Cortex of kidney (tissue), 1 donor: ENCODE measurements at places on chromosomes 12 and 14.

DNA sequence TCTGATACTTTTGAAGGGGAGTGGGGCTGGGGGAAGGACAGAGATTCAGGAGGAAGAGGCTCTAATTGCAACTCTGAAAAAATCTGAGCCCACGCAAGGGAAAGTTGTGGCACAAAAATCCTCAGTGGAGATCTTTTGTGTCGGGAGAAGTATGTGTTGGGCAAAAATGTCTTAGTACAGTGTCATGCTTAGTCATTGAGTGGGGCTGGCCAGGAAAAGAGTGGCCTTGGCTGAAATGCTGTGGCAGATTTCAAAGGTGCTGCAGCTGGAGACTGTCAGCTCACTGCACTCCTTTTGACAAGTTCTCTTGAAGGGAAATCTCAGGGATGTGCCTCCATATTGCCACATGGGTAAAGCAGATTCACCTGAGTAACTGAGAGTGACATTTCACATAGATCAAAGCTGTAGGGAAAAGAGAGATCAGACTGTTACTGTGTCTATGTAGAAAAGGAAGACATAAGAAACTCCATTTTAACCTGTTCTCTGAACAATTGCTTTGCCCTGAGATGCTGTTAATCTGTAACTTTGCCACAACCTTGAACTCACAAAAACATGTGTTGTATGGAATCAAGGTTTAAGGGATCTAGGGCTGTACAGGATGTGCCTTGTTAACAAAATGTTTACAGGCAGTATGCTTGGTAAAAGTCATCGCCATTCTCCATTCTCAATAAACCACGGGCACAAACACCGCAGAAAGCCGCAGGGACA lies 36.0 kb upstream of the GLIPR1 start:
- DNase-seq, result no peak

DNA sequence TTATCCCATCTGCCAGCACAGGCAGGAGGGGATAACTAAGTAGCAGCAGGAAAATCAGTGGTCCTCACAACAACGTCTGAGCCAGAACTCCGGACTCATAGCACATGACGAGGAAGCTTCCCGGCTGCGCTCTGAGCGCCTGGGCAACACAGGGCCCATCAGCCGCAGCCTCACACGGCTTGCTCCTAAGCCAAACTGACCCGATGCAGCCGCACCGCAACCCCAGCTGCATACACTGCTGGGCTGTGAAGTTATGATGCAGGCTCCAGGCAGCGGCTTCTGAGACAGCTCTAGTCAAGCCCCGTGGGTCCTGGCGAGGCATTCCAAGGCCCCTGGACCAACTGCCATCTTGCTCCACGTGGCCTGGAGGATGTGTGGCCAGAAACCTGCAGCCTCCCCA lies 28.1 kb downstream of the ZFYVE21 start:
- DNase-seq, result no peak

GRCh38 chr14:73146111-73146510 lies 9.8 kb downstream of the PSEN1 start:
- DNase-seq, result no peak

- no peak for DNase-seq
Measured at GRCh38 chr12:53624458-53624857, 1.7 kb downstream of the ATF7 start.

DNA sequence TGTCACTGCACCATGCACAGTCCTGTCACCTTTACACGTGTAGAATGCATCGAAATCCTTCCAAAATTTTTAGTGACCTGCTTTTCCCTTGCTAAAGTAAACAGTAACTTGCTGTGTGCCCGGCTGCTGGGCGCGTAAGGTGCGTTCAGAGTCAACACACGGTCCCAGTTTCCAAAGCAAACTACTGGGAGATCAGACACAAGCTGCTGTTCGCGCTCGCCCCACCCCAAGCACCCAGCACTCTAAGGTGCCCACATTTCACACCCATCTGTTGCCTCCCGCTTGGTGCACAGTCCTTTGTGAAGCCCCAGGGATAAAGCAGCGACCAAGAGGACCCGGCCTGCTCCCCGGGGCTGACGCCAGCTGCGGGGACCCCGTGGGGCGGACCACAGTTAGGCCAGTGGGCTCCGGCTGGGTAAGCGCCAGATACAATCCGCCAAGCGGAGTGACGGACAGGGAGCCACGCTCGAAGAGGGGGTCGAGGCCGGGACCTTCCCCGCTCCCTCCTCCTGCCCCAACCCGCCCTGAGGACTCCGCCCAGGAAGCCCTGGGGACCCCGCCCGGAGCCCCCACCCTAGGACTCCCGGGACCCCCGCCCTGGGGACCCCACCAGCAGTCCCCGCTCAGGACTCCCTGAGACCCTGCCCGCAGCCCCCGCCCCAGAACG lies 633 bp downstream of the STX2 start:
- DNase-seq, result no peak

DNA sequence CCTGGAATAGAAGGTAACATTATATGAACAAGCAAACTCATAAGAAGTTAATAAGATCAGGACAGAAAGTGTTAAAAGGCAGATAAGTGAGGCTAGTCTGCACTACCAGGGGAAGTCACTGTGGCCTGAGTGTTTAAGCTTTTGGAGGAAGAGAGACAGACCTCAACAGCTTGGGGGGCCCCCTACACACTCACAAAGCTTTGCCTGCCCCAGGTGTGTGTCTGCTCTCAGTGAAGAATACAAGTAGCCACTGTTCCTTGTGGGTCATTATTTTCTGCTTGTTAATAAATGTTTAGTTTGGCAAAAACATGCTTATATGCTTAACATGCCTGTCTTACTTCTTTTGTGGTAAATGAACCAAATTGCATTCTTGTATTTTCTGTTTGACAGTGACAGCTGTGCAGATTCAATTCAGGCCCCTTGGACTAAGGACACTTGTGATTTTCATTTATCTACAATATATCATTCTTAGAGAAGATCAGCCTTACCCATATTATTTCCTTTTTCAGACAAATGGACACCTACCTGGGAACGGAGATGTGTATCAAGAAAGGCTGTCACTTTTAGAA lies 50.7 kb upstream of the C12orf71 start:
- DNase-seq, result no peak

- DNase-seq, result no peak
Measured at GRCh38 chr12:57803319-57803893, 15.1 kb downstream of the AVIL start.

DNA sequence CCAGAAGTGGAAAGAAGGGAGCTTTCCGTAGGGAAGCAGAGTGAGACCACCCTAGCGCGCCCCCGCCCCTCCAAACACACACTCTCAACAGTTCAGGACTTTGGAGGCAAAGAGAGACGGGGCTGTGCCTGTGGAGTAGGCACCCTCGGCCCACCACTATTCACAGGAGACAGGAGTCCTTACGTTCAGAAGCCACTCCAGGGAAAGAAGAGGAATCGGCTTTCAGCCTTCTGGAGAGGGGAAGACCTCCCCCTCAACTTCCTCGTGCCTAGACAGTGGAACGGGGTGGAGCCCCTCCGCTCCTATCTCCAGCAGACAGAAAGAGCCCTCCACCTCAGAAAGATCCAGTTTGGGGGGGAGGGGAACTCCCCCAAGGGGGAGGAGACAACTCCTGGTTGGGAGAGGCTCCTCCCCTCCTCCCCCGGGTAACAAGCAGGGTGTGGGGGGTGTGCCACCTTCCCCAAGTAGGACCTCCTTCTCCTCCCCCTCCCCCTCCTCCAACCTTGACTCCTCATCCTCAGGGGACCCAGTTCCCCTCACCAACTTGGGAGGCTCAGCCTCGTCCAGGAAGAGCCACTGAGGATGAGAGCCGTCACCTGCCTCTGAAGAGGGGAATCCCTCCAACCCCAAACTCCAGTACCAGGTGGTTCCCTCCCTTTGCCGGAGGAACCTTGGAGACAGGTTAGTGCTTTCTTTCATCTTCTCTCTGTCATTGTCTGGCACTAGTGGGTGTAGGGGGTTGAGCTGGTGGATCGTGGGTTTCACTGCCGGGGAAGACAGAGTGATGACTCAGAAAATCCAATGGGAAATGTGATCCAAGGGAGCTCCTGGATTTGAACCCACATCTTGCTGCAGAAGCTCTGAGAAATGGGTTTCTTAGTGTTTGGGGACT lies 883 bp downstream of the FOXJ2 start:
- DNase-seq, result no peak

- no peak for DNase-seq
Measured at GRCh38 chr12:89194683-89195082, 157.6 kb downstream of the DUSP6 start.

- DNase-seq, result no peak
Measured at GRCh38 chr12:53590652-53591051, 35.5 kb downstream of the ATF7 start.

DNA sequence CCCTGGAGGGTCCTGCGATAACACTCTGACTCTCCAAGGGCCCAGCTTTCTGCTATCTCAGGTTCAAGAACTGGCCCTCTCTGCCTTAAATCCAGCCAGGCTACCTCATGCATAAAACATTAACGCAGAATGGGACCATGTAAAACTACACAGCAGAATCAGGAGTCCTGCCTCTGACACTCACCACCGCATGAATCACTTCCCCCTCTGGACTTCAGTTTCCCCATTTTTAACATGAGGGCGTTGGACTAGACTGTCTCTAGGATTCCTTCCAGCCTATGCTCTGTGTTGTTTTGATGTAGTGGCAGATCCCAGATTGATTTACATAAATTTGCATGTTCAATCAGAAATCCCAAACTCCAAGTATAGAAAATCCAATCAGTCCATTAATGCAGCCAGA lies 3.3 kb downstream of the NCKAP5L start:
- DNase-seq, result no peak

- no peak for DNase-seq
Measured at GRCh38 chr12:31456562-31456961, 130.6 kb upstream of the SINHCAF start.

DNA sequence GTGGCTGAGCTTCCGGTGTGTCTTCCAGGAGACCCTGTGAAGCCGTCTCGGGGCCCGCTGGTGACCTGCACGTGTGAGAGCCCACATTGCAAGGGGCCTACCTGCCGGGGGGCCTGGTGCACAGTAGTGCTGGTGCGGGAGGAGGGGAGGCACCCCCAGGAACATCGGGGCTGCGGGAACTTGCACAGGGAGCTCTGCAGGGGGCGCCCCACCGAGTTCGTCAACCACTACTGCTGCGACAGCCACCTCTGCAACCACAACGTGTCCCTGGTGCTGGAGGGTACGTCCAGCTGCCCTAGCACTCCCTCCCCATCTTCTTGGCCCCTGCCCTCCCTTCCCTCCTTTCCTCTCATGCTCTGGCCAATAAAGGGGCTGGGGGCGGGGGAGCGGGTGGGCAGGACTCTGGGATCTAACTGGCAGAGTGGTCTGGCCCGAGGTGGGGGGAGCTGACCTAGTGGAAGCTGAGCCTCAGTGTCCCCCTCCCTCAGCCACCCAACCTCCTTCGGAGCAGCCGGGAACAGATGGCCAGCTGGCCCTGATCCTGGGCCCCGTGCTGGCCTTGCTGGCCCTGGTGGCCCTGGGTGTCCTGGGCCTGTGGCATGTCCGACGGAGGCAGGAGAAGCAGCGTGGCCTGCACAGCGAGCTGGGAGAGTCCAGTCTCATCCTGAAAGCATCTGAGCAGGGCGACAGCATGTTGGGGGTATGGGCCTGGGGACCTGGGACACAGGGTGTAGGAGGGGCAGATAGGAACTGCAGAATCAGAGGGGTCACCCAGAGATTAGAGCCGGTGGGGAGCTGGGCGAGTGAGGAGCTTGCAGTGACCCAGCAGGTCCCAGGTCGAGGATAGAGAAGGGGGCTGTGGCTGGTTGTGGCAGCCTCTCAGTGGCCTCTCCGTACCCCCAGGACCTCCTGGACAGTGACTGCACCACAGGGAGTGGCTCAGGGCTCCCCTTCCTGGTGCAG lies 6.0 kb downstream of the ACVRL1 start:
- no peak for DNase-seq

- no peak for DNase-seq
Measured at GRCh38 chr12:66062290-66062625, 68.3 kb downstream of the LLPH start.

- DNase-seq, result no peak
Measured at GRCh38 chr12:68918960-68919359, 14.0 kb downstream of the CPM start.

DNA sequence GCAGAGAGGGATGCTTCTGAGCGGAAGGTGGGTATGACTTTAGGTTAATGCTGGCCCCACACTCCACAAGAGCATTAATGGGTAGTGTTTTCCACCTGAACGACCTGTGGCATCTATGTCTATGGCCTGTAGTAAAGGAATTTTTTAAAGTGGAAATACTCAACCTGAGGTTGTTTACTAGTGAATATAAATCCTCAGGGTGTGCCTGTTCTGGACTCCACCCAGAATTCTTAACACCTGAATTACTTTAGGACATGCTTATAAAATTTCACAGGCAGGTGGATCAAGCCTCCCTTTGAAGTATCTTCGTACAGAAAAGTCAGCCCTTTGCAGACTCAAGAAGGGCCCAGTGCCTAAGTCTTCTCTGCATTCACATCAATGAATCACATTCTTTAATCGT lies 196.1 kb downstream of the ESR2 start:
- DNase-seq, result no peak

- DNase-seq, result no peak
Measured at GRCh38 chr14:99524091-99524661, 43.0 kb downstream of the CCNK start.

DNA sequence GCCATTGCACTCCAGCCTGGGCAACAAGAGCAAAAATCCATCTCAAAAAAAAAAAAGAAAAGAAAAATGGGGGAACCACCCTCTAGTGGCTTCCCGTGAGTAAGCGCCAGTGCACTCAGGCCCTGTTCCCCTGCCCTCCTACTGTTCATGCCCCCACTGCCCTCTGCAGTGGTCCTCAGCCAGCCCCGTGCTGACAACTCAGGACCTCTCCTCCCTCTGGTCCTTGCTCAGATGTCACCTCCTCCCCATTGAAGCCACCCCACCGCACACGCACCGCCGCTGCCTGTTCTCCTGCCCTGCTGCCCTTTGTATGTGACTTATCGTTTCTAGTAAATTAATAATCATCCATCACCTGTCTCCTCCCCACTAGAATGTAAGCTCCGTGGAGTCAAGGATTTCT lies 58.8 kb upstream of the DYNC1H1 start:
- DNase-seq, result no peak

DNA sequence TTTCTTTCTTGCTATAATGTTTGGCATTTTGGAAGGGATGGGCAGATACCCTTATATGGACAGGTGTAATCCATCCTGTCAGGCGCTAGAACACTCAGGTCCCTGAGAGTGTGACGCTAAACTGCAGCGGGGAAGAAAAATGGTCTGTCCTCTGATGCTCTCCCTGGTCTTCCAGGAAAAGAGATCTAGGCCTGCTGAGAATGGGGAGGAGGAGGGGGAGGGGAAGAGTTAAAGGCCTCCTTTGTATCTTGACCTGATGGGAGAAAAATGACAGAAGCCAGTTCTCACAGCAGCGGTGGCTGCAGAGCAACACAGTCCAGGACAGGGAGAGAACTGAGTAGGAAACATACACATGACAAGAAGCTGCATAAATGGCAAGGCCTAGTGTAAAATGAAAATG lies 61.1 kb downstream of the RPS6KA5 start:
- no peak for DNase-seq

DNA sequence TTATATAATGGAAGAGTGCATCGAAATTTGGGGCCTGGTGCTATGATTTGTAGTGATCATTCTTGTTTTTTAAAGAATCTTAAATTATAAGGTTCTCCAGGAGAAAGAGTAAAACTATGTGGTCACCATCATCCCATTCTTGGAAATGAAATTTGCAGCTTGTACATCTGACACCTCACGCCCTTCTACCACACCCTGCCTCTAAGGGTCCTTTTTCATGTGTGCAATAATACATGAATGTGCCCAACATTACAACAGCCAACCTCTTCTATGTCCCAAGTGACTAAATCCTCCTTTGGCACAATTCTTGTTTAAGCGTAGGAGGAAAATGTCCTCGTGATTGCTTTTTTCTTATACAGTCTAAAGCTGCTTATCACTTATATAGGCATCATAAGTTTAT lies 636.5 kb upstream of the NOVA1 start:
- no peak for DNase-seq

GRCh38 chr12:107125833-107126232 lies 32.5 kb upstream of the CRY1 start:
- no peak for DNase-seq
